WTC11 (cell line): ENCODE measurements at places on chromosomes 13 and 19. TPM values are rescaled to one million over a fixed set of nuclear protein-coding genes. Genes with fewer than 3 reads are reported as not detected.
A peak's percentile ranks its signal among the peaks of the same experiment; 100 is the strongest.

DNA sequence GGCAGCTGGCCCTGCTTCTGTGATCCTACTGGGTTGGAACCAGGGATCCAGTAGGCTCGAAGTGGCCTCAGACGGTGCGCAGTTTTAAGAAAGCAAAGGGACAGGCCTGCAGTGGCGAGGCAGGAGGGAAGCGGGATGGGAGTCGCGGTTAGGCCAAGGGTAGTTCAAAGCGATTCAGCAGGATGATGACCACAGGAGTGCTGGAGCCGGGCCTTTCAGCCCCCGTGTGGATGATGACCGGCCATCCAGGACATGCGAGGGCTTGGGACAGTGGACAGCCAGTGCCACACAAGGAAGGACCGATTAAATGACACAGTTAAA lies 854 bp downstream of the RNASEH2B start:
- H3K4me1 ChIP-seq = peaks cover 48% of the 10 kb centered on the region
- H3K27ac ChIP-seq = no peak overlapping the region; the same call in 1 of the 2 replicates
- peak; percentile 44 for DNase-seq
- H3K4me3 ChIP-seq = peak overlapping the region; percentile 79
- no peaks in the 10 kb centered on the region for H3K27me3 ChIP-seq

GRCh38 chr19:8988204-8988603 lies 22.0 kb downstream of the MUC16 start:
- peaks cover 3% of the 10 kb centered on the region; the same call in 1 of the 2 replicates for H3K27me3 ChIP-seq
- no peak overlapping the region for H3K27ac ChIP-seq
- DNase-seq = peak; percentile 19
- H3K36me3 ChIP-seq = peaks cover 25% of the 10 kb centered on the region
- H3K4me3 ChIP-seq = no peak overlapping the region

Gene MIR17HG
- total RNA-seq = 33.4 to 37.1 TPM (median 36.7 TPM) in 3 replicates

Gene NEK5
- 0.55 to 0.76 TPM (median 0.73 TPM) in 3 replicates for total RNA-seq

DNA sequence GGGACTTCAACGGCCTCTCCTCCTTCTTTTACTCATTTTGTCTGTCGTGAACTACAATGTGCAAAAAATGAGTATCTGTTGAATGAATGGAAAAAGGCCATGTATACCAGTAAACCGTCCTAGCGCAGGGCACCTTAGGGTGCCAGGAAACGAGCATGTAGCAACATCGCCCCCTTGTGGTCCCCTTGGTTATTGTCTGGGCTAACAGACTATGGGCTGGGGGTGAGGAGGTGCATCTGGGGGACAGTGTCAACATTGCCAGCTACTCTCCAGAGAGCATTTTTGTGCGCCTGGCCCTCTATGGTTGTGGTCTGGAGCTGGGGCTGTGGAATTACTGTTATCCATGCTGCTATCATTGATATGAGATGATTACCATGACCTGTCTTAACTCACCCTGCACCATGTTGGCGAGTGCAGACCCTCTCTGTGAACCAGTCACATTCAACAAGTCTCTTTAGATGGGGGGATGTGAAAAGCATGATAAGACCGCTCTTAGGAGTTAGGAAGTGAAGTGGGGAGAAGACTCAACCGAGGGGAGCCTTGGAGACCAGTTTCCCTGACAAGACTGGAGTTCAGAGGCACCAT lies 22.8 kb upstream of the SIGLEC11 start:
- no peaks in the 10 kb centered on the region for H3K27me3 ChIP-seq
- DNase-seq = peak; percentile 79
- H3K4me1 ChIP-seq = no peaks in the 10 kb centered on the region
- no peak overlapping the region for H3K4me3 ChIP-seq
- no peak overlapping the region; the same call in 1 of the 2 replicates for H3K27ac ChIP-seq

Gene FGF21
- 0.21 to 0.44 TPM (median 0.26 TPM) in 3 replicates for total RNA-seq

Gene PALM
- total RNA-seq = 17.7 to 25.6 TPM (median 22.1 TPM) in 3 replicates

Gene ZNF66
- 34.1 to 41.6 TPM (median 34.8 TPM) in 3 replicates for total RNA-seq

DNA sequence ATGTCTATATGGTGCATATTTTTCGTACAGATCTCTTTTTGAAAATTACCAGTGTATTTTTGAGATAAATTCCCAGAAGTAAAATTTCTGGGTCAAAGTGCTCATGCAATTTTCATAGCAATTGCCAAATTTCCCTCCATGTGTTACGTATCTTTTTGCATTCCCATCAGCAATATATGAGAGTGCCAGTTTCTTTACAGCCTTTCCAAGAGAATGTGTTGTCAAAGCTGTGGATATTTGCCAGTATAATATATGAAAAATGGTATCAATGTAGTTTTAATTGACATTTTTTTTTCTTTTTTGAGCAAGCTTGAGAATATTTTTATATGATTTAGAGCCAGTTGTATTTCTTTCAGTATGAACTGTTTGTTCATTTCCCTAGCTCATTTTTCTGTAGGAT lies 399.0 kb upstream of the KLF12 start:
- no peaks in the 10 kb centered on the region for H3K36me3 ChIP-seq
- peaks cover 10% of the 10 kb centered on the region for H3K4me1 ChIP-seq
- H3K27me3 ChIP-seq = no peaks in the 10 kb centered on the region
- no peak for DNase-seq
- H3K27ac ChIP-seq = no peak overlapping the region

Gene NDUFS7
- total RNA-seq = 136 to 149 TPM (median 139 TPM) in 3 replicates

GRCh38 chr19:15332311-15332996 lies at the start of gene BRD4:
Gene BRD4, minus strand, starts transcription at chr19:15332539. Its CDS starts 59,440 bp downstream, at chr19:15273099.
- peak; percentile 69 for DNase-seq
- peak within 1 kb of the TSS; percentile 94 for H3K4me3 ChIP-seq
- H3K36me3 ChIP-seq = no peaks in the 10 kb centered on the region

GRCh38 chr13:35909091-35909490 lies 222.1 kb downstream of the DCLK1 start:
- no peak for DNase-seq
- no peak overlapping the region for H3K27ac ChIP-seq
- no peaks in the 10 kb centered on the region; the same call in 1 of the 2 replicates for H3K36me3 ChIP-seq
- H3K4me3 ChIP-seq = no peak overlapping the region

Gene THSD1
- total RNA-seq = 0.30 to 0.46 TPM (median 0.39 TPM) in 3 replicates

- peaks cover 7% of the 10 kb centered on the region for H3K4me1 ChIP-seq
- DNase-seq = no peak
- no peaks in the 10 kb centered on the region for H3K36me3 ChIP-seq
- H3K27ac ChIP-seq = no peak overlapping the region
- peaks cover 47% of the 10 kb centered on the region for H3K27me3 ChIP-seq
Measured at GRCh38 chr19:7650148-7650547, 13.2 kb downstream of the STXBP2 start.

- no peak for DNase-seq
- H3K4me1 ChIP-seq = peaks cover 7% of the 10 kb centered on the region
- H3K36me3 ChIP-seq = no peaks in the 10 kb centered on the region; the same call in 1 of the 2 replicates
- H3K27ac ChIP-seq = no peak overlapping the region
- no peaks in the 10 kb centered on the region; the same call in 1 of the 2 replicates for H3K27me3 ChIP-seq
Measured at GRCh38 chr13:53759016-53759415, 730.4 kb downstream of the OLFM4 start.

DNA sequence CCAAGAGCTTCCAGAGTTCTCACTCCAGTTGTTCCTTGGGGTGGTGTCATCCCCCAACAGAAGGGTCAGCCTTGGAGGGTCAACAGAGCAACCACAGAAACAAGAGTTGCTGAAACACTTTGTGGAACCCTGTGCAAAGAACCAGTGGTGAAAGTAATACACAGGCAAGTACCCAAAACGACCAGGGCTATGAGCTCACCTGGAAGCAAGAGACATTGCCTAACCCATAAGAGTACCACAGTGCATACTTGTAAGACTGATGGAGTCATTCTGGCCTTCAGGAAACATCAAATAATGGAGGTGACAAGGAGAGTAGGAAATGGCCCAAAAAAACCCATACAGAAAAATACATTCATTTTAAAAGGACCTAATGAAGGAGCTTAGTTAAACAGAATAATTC lies 184.3 kb upstream of the TSC22D1 start:
- peaks cover 20% of the 10 kb centered on the region for H3K4me1 ChIP-seq
- H3K27me3 ChIP-seq = no peaks in the 10 kb centered on the region
- no peak overlapping the region for H3K27ac ChIP-seq

GRCh38 chr19:17687141-17687856 lies 855 bp downstream of the UNC13A start:
- H3K27me3 ChIP-seq = no peaks in the 10 kb centered on the region; the same call in 1 of the 2 replicates
- peak; percentile 59 for DNase-seq
- H3K4me3 ChIP-seq = peak overlapping the region; percentile 99
- H3K27ac ChIP-seq = peak overlapping the region; percentile 93

Gene FAM32A
- 59.5 to 62.6 TPM (median 62.2 TPM) in 3 replicates for total RNA-seq

GRCh38 chr19:3302755-3303154 lies 63.6 kb upstream of the NFIC start:
- no peak overlapping the region for H3K4me3 ChIP-seq
- no peak overlapping the region for H3K27ac ChIP-seq
- H3K36me3 ChIP-seq = no peaks in the 10 kb centered on the region; the same call in 1 of the 2 replicates
- peaks cover 27% of the 10 kb centered on the region for H3K27me3 ChIP-seq
- no peaks in the 10 kb centered on the region for H3K4me1 ChIP-seq

DNA sequence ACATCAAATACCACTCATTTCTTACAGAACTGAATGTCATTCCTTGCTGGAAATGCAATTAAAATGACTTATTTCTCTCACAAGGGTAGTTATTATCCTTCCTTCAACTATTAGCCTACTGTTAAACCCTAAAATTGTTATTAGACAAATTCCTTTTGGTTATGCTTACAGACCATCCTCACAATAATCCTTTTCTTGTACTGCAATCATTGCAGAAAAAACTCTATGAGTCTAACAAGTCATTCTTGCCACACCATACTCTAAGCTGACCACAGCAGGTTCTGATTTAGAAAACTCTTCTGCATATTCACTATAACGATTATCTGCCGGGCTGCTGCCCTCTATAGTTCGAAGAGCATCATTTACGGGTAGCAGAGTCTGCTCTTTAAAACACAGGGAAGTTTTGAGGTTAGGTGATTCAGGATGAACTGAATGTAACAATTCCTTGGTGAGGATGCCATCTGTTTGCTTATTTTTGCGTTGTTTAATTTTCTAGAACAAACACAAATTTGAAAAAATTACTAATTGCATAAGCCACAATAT lies 38.2 kb downstream of the MTMR6 start:
- no peaks in the 10 kb centered on the region for H3K27me3 ChIP-seq
- DNase-seq = peak; percentile 23
- H3K27ac ChIP-seq = no peak overlapping the region
- H3K36me3 ChIP-seq = peaks cover 5% of the 10 kb centered on the region
- peaks cover 12% of the 10 kb centered on the region for H3K4me1 ChIP-seq

DNA sequence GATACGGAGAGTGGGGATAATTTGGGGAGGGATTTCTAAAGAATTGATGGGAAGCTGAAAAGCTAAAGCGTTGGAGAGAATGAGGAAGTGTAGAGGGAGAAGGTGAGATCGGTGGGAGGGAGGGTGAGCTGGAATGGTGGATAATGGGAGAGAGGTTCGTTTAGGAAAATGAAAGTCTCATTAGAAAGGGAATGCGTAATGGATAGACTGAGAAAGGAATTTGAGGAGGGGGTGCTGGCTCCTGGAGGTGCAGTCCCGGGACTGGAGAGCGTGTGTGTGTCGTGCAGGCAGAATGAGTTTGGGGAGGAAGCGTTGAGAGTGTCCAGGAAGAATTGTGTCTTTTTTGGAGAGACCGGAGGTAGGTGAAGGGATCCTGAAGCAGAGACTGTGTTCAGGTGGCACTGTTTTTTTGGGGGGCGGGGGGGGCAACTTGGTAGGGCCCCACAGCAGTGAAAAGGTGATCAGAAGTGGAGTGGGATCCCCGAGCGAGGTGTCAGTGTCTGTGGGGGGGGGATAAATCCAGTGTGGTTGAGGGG lies 1.4 kb downstream of the ACTN4 start:
- 0 out of 2 replicates have a peak, but pooled peaks cover under 1% of the 10 kb centered on the region for H3K36me3 ChIP-seq
- H3K27me3 ChIP-seq = no peaks in the 10 kb centered on the region
- H3K4me1 ChIP-seq = peaks cover 65% of the 10 kb centered on the region
- H3K27ac ChIP-seq = peak overlapping the region; percentile 93
- DNase-seq = no peak
- H3K4me3 ChIP-seq = peak overlapping the region; percentile 94

DNA sequence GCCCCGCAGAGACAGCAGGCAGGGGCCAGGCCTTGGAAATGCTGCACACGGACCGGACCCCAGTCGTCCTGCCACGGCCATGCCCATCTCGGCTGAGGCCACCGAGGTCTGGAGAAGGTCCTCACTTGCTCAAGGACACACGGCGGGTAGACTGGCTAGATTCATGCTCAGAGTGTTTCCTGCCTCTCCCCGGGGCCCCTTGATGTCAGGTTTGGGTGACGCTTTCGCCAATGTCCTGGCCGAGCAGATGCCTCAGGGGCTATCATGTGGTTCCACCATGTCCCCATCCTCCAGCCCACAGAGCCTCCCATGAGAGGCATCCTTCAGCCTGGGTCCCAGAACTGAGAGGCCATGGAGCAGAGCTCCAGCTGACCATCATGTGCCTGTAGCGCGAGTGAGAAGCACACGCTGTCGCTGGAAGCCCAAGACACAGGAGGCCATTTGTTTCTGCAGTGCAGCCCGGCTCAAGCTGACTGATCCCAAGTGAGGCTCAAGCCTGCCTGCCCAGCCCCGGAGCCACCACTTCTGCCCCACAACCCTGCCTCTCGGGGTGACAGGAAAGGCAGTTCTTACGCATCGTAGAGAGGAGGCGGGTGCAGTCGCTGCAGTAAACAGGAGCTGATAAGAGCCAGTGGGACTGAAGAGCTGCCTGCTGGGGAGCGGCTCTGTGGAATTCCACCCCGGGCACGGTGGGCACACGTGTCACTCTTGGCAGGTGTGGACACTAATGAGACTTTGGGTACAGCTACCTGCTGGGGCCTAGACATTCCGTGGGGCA lies 53.9 kb upstream of the GAS6 start:
- peaks cover 10% of the 10 kb centered on the region for H3K36me3 ChIP-seq
- H3K27me3 ChIP-seq = peaks cover 4% of the 10 kb centered on the region; the same call in 1 of the 2 replicates
- no peaks in the 10 kb centered on the region for H3K4me1 ChIP-seq
- peak; percentile 7 for DNase-seq

DNA sequence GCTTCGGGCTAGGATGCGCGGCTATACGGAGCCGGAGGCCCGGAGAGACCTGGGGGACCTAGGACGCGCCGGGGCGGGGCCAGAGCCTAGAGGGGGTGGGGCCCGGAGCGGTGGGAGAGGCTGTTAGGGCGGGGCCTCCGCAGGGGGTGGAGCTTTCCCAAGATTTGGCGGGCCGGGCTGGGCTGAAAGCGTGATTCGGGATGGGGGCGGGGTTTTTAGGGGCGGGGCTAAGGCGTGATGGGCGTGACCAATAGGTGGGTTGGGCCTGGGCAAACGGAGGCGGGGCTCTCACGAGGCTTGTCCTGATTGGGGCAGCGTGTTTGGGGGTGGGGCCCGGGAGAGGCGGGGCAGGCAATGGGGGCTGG lies 439 bp downstream of the RAB11B start:
- H3K27me3 ChIP-seq = no peaks in the 10 kb centered on the region
- peak overlapping the region; percentile 53 for H3K4me3 ChIP-seq
- H3K4me1 ChIP-seq = peaks cover 11% of the 10 kb centered on the region
- DNase-seq = peak; percentile 98
- peaks cover 20% of the 10 kb centered on the region for H3K36me3 ChIP-seq

DNA sequence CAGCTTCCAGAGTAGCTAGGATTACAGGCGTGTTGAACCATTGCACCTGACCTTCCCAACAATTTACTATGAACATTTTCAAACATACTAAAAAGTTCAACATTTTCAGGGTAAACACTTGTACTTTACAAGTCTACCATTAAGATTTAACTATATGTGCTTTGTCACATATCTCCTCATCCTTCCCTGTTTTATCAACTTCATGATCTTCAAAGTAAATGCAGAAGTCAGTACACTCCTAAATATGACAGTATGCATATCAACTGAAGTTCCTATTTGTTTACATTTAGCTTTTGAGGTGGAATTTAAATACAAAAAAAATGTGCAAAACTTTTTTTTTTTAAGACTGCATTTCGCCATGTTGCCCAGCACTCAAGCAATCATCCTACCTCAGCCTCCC lies 18.5 kb downstream of the LNX2 start:
- no peak overlapping the region for H3K27ac ChIP-seq
- peaks cover 34% of the 10 kb centered on the region for H3K4me1 ChIP-seq
- no peaks in the 10 kb centered on the region for H3K27me3 ChIP-seq
- H3K36me3 ChIP-seq = no peaks in the 10 kb centered on the region

- DNase-seq = no peak
- no peaks in the 10 kb centered on the region for H3K27me3 ChIP-seq
- no peak overlapping the region for H3K27ac ChIP-seq
Measured at GRCh38 chr19:56601375-56601774, 6.3 kb downstream of the ZNF71 start.
